ENCODE measurements at places on chromosomes 5 and 9.

GRCh38 chr5:61486476-61486875 is 154.4 kb downstream of the ZSWIM6 start:
- DNase-seq, result no peak

DNA sequence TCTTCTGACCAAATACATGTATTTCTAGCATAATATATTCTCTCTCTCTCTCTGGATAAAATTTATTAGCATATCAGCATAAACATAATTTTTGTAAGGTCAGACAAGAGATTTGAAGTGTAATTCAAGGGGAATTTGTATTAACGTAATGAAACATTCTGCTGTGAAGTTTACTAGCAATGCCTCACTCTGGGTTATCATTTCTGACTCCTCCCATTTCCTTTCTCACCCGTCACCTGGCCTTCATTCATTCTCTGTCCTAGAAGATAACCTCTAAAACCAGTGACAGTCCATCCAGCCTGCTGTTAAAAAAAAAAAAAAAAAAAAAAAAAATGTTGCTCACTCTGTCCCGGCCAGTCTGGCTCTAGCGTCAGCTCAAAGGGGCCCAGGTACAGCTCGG is 27.1 kb downstream of the GRAMD2B start:
- no peak for DNase-seq

GRCh38 chr5:170681013-170681433 is 102.5 kb upstream of the GABRP start:
- DNase-seq, result no peak

GRCh38 chr9:127762111-127762676 is 16.3 kb downstream of the SH2D3C start:
- no peak for DNase-seq

GRCh38 chr5:122311497-122311960 is 508 bp upstream of the SNCAIP start:
- DNase-seq, result no peak

DNA sequence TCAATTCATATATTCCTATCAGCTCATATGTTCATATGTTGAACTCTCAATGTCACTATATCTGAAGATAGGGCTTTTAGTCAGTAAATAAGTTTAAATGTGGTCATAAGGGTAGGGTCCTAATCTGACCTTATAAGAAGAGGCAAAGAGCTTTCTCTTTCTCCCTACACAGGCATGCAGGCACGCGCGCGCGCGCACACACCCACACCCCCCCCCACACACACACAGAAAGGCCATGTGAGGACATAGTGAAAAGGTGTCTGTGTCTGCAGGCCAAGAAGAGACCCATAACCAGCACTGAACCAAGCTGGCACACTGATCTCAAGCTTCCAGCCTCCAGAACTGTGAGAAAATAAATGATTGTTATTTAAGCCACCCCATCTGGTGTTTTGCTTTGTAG is 76.0 kb downstream of the PDE4D start:
- no peak for DNase-seq

GRCh38 chr5:131378721-131379541 is 115.1 kb downstream of the CDC42SE2 start:
- no peak for DNase-seq

GRCh38 chr9:136975644-136976043 is 1.7 kb upstream of the PTGDS start:
- DNase-seq, result no peak

DNA sequence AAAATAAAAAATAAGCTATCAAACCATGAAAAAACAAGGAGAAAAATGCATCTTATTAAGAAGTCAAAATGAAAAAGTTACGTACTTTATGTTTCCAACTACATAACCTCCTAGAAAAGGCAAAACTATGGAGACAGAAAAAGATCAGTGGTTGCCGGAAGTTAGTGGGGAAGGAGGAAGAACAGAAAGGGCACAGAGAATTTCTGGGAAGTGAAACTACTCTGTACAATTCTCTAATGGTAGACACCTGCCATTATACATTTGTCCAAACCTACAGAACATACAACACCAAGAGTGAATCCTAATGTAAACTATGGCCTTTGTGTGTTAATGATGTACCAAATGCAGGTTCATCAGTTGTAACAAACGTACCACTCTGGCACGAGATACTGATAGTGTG is 25.3 kb downstream of the SMU1 start:
- DNase-seq, result no peak

DNA sequence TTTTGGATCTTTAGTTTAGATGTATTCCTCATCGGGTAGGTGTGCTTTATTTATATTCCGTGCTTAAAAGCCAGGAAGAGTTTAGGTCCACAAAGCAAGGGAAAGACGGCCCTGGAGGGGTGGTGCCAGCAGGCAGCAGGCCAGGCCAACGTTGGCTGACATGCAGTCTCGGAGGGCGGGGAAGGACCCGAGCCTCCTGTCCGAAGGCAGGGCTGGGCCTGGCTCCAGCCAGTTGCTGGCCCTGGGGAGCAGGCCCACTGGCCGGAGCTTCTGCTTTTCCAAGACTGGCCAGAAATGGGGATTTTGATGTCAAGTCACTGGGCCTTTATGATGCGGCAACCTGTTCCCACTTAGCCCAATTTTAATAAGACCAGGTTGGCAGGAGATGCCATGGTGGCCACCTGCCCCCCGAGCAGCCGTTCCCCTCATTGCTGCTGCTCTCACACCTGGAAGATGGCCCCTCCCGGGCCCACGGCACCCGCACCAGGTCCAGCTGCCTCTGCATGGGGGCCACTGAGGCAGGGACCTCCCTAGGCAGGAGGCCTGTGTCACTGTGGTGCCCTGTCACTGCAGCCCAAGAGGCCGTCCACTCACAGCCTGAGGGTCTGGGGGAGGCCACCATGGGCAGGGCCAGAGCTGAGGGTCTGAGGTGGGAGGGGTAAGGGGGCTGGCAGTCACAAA is 23.2 kb downstream of the LPCAT1 start:
- DNase-seq, result no peak

DNA sequence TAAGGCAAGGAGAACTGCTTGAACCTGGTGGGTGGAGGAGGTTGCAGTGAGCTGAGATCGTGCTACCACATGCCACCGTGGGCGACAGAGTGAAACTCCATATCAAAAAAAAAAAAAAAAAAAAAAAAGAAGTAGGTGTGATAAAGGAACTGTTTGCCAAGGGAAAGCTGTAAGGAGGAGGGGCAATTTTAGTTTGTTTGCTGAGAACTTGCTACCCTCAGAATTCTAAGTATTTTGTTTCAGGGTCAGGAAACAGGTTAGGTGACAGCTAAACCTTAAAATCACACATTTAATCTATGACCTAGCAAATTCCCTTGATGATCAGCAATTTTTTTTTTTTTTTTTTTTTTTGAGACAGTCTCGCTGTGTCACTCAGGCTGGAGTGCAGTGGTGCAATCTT is 7.2 kb upstream of the ARRDC3 start:
- no peak for DNase-seq

DNA sequence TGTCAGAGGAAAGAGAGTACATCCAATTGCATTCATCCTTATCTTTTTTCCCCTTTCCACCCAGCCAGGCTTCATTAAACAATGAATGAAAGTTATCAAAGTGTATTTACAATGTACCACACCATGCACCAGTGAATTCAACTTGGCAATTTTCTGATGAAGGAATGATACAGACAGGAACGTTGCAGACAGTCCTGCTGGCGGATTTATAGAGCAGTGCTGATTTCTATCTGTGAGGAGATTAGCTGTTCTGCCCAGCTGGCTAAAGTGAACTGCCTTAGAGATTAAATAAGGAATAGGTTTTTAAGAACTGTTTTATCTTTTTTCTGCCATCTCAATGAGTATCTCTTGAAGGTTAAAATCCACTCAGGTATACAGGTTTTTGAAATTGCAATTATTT is 403.9 kb downstream of the CDH18 start:
- DNase-seq, result no peak

- DNase-seq, result no peak
These were observed 152.2 kb downstream of the NR2F1-AS1 start for GRCh38 chr5:93428868-93429267.

DNA sequence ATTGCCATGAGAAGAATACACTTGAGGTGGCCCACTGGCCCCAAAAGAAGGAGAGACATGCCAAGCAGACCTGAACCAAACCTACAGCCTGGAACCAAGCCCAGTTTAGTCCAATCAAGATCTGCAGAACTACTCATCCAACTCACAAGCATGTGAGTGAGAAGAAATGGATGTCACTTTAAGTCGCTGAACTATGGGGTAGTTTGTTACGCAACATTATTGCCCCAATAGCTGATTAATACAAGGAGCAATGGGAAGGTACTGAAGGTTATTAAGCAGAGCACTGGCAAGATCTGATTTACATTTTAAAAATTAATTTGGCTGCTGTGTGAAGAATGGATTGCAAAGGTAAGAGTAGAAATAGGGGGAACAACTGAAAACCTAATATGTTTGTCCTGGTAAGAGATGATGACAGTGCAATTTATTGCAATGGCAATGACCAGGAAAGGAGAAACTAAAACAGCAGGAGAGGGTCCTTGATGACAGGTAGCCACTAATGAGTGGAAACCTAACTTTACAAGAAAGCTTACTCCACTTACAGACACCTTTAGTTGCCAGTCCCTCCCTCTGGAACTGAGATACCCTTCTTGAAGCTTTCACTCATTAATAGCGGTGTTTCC is 132.9 kb upstream of the GRIA1 start:
- DNase-seq, result no peak

DNA sequence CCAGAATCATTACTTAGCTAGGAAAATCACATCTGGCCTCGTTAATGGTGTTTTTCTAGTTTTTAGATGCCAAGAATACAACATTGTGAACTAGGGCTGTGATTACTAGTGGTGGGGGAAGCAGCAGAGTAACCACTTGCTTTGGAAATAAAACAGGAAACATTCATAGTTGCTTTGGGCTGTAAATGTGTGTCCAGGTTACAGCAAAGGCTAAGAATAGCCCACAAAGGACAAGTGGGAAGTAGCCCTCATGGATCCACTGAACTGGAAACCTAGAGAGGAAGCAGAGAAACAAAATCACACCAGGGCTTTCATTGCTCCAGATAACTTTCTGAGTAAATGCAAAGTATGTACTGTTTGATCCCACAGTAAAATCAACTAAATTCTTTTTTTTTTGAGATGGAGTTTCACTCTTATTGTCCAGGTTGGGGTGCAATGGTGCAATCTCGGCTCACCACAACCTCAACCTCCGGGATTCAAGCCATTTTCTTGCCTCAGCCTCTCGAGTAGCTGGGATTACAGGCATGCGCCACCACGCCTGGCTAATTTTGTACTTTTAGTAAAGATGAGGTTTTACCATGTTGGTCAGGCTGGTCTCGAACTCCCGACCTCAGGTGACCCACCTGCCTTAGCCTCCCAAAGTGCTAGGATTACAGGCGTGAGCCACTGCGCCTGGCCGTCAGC is 56.2 kb upstream of the TNFSF15 start:
- no peak for DNase-seq

GRCh38 chr5:60494635-60495034 is 205.3 kb downstream of the DEPDC1B start:
- DNase-seq, result no peak

- no peak for DNase-seq
These were observed 302.1 kb downstream of the CSNK1G3 start for GRCh38 chr5:123813937-123814624.

DNA sequence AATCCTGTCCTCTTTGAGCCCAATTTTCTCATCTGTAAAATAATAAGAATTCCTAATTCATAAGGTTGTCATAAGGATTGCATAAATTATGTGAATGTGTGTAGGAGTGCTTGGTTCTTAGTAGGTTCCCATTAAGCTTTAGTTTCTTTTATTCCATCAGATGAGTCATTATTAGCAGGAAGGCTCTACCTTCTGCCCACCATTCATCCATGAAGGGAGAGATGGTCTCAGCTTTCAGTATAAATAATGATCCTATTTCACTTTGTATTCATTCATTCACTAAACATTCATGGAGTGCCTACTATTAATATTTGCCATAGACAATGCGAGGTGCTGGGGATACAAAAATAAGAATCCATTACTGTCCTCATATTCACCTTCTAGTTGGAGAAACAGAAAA is 3.0 kb downstream of the CMYA5 start:
- no peak for DNase-seq

- no peak for DNase-seq
These were observed 44.4 kb downstream of the TNFAIP8 start for GRCh38 chr5:119400245-119400644.

DNA sequence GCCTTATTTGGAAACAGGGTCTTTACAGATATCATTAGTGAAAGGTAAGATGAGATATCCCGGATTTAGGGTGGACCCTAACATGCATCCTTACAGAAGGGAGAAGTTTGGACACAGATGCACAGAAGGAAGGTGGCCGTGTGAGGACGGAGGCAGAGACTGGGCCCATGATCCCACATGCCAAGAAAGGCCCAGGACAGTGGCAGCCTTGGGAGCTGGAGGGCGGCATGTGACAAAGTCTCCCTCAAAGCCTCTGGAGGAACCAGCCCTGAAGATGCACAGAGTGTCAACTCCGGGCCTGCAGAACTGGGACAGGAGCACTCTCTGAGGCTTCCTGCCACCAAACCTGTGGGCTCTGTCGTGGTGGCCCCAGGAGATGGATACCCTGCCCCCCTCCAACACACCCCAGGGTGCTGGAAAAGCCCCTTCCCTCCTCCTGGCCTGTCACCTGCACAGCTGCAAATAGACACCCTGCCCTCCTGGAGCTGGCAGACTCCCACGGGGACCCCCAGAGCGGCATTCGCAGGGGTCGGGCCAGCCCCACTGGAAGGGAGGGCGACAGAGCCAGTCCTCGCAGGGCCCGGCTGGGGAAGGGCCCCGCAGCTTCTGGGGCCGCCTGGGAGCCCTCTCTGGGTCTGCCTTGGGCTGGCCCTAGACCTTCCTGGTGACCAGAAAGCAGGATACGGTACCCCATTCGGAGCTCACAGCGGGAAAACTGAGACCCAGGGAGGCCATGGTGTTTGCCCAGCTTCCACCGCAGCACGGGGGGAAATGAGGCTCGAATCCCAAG is 7.9 kb downstream of the NACC2 start:
- no peak for DNase-seq

- DNase-seq, result no peak
These were observed 3.6 kb upstream of the RASGEF1C start for GRCh38 chr5:180212363-180213255.

DNA sequence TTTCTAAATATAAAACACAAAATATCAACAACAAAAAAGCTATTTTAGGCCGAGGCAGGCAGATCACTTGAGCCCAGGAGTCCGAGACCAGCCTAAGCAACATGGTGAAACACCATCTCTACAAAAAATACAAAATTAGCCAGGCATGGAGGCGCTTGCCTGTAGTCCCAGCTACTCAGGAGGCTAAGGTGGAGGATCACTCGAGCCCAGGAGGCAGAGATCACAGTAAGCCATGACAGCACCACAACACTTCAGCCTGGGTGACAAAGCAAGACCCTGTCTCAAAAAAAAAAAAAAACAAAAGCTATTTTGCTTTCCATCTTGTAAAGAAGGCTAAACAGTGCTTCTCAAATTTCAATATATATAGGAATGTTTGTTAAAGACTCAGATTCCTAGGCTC is 11.3 kb downstream of the C5orf15 start:
- no peak for DNase-seq

GRCh38 chr5:74216012-74216411 is 424.5 kb downstream of the ENC1 start:
- no peak for DNase-seq

Data from fibroblast of the conjunctiva (primary cell).